ENCODE measurements at places on chromosomes 4 and X.

DNA sequence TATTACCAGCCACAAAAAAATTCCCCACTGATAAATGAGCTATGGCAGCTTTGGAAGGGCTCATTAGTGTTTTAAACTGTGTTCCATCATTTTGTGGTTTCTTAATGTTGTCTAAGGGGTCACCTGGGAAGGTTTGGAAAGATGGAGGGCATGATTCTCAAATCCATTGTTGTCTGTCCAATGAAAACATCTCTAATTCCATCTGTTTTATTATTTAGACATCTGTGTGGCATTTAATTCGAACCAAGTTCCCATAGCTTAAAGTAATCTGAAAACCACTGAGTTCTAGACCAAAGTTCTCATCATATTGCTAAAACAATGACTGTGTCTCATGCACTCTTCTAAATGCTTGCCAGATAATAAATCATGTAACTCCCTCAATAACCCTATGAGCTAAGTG lies 103.8 kb upstream of the PPP3CA start:
- DNase-seq = no peak

GRCh38 chrX:65985922-65986588 lies 53.8 kb downstream of the VSIG4 start:
- peak; percentile 70 for DNase-seq

DNA sequence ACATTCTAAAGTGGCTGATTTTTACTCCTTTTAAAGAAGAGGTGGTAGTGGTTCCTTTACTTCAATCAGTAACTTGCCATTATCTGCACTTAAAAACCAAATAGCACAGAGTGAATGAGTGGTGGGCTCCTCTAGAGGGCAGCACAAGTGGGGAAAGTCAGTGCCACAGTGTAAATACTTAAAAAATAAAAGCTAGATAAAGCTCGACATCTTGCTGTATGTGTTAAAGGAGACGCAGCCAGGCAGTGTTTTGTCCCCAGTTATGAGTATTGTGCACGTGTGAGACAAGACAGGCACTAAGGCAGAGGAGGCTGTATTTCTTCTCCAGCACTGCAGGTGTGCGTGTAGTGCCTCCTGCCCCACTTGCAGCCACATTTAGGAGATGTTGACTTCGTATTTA lies 24.6 kb downstream of the NAP1L5 start:
- peak; percentile 31 for DNase-seq

- peak; percentile 53 for DNase-seq
Measured at GRCh38 chr4:75514949-75515612, 808 bp downstream of the THAP6 start.

DNA sequence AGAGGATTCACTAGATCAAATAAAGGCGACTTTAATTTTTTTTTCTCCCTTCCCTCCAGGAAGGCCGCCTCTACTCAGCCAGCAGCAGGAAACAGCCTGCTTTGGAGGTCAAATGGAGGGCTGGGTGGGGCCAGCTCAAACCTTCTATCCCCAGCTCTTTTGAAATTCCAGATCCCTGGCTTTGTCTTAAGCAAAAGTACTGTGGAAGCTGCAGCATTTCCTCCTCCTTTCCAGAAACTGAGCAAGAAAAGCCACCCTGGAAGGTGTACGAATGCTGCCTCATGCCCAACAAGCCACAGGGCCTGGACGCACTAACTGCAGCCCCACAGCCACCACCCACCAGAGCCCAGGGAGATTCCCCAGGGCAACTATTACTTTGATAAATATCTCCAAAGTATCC lies 55.1 kb upstream of the ZCCHC13 start:
- no peak for DNase-seq

- no peak for DNase-seq
Measured at GRCh38 chr4:52870225-52870624, 8.1 kb downstream of the RASL11B start.

GRCh38 chr4:7418131-7418943 lies 16.4 kb downstream of the PSAPL1 start:
- no peak for DNase-seq

- DNase-seq = no peak
Measured at GRCh38 chrX:37829721-37830120, 17.6 kb downstream of the DYNLT3 start.

DNA sequence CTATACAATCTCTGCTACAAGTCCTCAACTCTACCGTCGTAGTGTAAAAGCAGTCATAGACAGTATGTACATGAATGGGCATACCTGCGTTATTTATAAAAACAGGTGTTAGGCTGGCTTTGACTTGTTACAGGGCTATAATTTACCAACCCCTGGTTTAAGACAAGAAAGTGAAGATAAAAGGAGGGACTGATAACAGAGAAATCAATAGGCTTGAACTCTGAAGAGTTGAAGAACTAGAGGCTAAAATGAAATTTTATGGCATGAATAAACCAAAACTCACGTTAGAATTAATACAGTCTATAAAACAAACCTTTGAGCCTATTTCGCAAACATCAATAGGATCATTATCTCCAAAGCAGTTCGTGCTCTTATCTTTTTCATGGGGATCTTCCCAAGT lies 36.2 kb downstream of the PPA2 start:
- no peak for DNase-seq

DNA sequence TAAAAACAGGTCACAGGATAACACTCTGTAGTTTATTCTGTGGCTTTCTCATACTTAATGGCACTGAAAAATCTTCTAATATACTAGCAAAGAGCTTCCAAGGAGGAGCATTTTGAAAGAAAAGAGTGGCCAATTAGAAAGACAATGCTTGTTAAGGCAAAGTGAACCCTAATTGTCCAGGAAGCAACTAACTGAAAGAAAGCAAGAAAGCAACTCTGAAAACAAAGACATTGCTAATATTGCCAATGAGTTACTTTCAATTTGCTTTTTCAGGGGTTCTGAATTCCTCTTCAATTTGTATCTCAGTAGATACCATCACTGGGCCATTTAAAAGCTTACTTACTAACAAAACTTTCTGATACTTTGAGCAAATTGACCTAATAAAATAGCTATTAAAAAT lies 78.5 kb upstream of the MTNR1A start:
- DNase-seq = no peak
